Fibroblast of gingiva (primary cell): ENCODE measurements at places on chromosomes 5 and 9.

DNA sequence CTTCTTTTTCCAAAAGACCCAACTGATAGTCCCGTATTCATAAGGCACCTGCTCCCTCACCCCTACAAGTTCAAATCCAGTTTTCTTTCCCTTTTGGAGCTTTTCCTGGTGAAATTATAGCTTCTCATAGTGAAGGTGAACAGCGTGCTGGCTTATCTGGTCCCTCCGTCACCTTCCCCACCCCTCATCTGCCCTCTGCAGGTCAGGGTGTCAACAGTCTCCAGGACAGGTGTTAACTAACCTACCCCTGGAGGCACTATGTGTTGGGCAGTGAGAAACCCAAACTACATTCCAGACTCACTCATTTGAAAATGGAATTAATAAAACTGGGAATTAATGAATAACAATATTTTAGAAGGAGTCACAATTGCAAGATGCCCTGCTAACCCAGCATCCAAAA lies 109.0 kb upstream of the TAS2R1 start:
- DNase-seq: no peak

GRCh38 chr5:89353837-89354551 lies 471.0 kb upstream of the MEF2C start:
- no peak for DNase-seq

DNA sequence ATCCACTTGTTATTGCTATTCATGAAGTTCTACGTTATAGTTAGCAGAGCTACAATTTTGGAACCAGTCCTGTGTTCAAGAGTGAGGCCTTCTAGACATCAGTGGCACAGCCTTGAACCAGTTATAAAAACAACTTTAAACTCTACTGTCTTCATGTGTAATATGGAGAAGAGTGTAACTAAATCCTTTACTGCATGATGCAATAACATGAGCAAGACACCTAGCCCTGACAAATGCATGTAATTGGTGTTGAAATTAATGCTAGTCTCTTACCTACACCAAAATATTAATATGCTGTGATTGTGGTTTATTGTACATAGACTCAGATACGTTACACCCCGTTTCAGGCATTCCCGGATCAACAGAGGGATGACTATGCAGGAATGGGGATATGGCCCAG lies 654.6 kb downstream of the IRX1 start:
- DNase-seq: no peak

DNA sequence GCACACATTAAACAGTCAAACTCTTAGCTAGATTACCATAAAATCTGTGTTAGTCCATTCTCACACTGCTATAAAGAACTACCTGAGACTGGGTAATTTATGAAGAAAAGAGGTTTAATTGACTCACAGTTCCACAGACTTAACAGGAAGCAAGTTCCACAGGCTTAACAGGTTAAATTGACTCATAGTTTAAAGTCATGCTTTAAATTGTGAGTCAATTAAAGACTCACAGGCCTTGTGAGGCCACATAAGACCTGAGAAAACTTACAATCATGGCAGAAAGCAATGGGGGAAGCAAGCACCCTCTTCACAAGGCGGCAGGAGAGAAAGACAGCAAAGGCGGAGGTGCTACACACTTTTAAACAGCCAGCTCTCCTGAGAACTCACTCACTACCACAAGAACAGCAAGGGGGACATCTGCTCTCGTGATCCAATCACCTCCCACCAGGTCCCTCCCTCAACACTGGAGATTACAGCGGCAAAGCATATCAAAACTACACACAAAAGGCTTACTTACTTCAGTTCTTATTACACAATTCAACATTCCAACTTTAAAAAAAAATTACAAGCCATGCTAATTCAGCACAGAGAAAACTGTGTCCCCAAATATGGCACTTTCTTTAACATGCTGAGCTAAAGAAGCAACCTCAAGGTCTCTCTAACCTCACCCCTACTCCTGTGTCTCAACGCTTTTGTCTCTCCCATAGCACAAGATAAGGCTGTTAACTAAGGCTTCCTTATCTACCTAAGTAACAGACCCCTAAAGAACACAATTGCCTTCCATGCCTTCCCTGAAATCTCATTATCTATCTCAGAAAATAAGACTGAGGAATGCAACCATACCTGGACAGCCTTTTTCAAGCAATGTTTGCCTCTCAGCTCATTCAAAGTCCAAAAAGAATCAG lies 805.1 kb downstream of the NR2F1-AS1 start:
- DNase-seq: no peak

GRCh38 chr5:142976861-142977260 lies 206.7 kb downstream of the ARHGAP26 start:
- DNase-seq: no peak

GRCh38 chr9:101514071-101514470 lies 19.6 kb upstream of the RNF20 start:
- peak; percentile 51 for DNase-seq

- no peak for DNase-seq
Measured at GRCh38 chr5:68738841-68739240, 355.0 kb upstream of the SLC30A5 start.

GRCh38 chr5:74953554-74953936 lies 87.4 kb upstream of the FAM169A start:
- no peak for DNase-seq

- DNase-seq: no peak
Measured at GRCh38 chr9:135010586-135010860, 76.9 kb upstream of the OLFM1 start.

GRCh38 chr9:71677209-71677608 lies 91.1 kb downstream of the CEMIP2 start:
- DNase-seq: no peak

DNA sequence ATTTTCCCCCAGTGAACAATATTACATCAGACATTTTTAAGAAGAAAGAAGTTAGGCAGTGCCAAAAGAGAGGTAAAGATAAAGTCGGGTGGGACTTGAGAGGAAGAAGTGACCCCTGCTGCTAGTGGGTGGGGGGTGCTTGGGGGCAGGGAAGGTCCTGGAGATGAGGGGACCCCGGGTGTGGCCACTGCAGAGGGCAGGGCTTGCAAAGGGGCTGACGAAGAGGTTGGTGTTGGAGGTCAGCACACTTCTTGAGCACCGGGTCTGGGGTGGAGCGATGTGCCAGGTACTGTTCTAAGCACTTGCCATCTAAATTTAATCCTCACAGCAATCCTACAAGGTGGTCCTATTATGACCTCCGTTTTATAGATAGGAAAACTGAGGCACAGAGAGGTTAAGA lies 62.0 kb downstream of the AMBP start:
- no peak for DNase-seq

DNA sequence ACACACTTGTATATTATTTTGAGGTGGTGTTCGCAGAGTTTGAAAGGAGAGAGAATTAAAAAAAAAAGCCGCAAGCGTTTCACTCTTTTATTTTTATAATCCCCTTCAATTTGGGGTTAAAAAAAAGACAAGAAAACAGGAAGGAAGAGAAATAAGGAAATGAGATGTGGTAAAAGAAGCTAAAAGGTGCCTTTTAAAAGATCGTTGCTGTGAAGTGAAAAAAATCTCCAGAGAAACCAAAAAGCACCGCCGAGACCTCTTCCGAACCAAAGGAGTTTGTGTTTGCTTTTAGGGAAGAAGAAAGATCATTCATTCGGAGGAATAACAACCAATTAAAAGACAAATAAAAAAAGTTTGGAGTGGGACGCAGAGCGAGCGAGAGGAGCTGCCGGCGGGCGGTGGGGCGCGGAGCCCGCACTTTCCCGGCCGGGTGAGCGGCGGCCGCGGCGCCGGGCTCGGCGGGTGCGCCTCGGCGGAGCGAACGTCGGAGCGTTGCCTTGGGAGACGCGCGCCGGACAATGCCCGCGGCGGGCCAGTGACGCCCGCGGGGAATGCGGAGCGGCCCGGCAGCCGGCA lies 355 bp downstream of the TLE4 start:
- DNase-seq: no peak

DNA sequence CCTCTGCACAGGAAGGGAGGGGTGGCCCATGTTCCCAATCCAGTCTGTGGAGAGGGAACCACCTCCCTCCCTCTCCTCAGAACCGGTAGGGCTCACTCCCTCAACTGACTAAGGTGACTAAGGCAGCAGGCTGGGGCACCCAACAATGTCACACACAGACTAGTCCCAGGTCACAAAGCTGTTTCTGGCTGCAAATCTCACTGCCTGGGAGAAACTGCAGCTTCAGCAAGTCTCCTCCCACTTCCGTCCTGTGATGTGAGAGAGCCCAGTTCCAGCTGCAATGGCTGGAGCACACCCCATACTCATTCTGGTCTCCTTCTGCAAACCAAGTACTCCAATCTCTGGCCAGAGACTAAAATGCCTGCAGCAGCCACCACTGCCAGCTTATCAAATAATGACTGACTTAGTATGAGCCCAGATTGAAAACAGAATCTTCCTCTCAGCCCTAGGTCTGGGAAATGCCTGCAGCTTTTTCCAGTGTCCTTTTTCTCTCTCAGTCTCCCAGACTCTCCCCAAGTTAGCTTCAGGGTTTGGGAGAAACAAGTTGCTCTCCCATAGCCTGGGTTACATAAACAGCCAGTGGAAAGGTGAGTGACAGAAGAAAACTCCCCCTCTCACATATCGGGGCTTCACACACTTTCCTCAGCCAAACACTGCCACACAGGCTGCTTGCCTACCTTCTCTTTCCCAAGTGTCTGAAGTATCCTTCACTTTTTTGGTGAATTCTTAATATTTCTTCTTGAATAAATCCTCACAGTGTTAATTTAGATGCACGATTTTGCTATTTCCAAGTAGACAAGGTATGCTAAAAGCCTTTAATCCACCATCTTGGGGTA lies 247.4 kb upstream of the RASA1 start:
- no peak for DNase-seq

DNA sequence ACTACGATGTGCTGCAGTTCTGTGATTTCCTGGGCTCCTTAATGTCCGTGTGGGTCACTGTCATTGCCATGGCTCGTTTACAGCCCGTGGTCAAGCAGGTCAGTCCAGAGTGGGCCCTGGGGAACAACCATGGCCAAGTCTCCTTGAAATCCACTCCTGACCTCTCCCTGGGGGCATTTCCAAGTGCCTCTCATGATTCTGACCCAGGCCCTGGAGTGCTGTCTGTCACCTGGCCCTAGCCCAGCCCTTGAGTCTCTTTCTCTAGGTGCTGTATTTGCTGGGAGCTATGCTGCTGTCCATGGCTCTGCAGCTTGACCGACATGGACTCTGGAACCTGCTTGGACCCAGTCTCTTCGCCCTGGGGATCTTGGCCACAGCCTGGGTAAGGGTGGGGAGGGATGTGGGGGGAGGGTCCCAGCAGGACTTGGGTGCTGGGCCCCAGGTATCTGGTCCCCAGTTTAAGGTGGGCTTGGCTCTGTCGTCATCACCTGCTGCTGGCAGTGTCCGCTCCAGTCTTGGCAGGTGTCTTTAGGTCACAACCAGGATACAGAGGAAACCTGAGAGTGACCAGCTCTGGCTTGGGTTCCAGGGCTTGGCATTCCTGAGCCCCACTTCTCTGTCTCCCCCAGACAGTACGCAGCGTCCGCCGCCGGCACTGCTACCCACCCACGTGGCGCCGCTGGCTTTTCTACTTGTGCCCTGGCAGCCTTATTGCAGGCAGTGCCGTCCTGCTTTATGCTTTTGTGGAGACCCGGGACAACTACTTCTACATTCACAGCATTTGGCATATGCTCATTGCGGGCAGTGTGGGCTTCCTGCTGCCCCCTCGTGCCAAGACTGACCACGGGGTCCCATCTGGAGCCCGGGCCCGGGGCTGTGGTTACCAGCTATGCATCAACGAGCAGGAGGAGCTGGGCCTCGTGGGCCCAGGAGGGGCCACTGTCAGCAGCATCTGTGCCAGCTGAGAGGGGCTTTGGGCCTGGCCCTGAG lies 17.0 kb downstream of the OR13J1 start:
- no peak for DNase-seq

DNA sequence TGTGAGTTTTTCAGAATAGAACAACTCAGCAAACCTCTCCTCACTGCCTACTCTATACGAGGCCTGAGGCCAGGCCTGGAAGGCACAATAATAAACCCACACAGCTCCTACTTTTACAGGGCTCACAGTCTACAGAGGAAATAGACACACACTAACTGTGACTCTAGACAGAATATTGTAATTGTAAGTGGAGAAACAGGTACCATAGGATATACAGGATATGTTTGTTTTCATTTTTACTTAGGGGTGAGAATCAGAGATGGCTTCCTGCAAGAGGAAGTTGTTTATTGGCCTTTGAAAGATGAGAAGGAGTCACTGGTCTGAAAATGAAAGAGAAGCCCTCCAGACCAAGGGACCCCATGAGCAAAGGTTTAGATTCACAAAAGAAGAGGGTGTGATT lies 35.8 kb upstream of the TGFBR1 start:
- DNase-seq: no peak

- DNase-seq: no peak
Measured at GRCh38 chr5:145743396-145744061, 91.6 kb downstream of the PRELID2 start.

DNA sequence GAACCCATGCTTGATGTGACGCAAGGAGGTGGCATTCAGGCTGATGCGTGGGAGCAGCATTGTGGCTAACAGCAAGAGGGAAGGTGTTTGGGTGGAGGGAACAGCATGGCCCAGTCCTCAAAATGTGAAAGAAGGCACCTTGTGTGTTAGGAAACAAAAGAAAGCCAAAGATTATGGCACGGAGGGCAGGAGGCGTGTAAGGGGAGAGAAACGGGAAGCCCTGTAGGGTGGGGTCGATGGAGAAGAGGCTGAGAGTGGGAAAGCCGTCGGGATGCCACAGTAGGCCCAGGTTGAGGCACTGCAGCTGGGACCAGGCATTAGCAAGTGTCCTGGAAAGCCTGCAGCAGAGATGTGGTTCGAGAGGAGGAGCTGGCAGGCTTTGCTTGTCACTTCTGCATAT lies 241.1 kb downstream of the GADD45G start:
- DNase-seq: no peak

- no peak for DNase-seq
Measured at GRCh38 chr5:90982576-90982975, 400.5 kb downstream of the ARRDC3 start.

- DNase-seq: no peak
Measured at GRCh38 chr9:85502815-85503655, 238.7 kb downstream of the AGTPBP1 start.

GRCh38 chr5:154038261-154038706 lies 426 bp downstream of the FAM114A2 start:
- DNase-seq: no peak

DNA sequence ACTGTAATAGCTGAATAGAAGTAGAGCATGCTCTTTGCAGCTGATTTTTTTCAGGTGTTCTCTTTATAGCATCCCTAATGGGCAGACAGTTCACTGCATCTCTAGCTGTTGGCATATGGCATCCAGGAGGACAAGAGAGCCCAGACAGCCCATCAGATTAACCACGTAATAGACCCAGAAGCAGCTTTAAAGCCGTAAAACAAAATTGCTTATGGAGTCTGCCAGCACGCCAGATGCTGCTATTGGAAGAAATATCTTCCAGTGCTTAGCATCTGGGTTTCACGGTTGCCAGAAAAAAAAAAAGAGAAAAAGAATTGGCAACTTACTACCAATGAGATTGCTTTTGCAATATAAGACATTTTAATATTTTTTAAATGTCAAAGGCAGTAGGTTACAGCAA lies 869.4 kb upstream of the NUDT12 start:
- DNase-seq: no peak

GRCh38 chr5:8136271-8136670 lies 267.3 kb downstream of the MTRR start:
- no peak for DNase-seq
